ENCODE measurements at places on chromosomes 6 and 20. TPM values are rescaled to one million over a fixed set of nuclear protein-coding genes. Genes with fewer than 3 reads are reported as not detected.

DNA sequence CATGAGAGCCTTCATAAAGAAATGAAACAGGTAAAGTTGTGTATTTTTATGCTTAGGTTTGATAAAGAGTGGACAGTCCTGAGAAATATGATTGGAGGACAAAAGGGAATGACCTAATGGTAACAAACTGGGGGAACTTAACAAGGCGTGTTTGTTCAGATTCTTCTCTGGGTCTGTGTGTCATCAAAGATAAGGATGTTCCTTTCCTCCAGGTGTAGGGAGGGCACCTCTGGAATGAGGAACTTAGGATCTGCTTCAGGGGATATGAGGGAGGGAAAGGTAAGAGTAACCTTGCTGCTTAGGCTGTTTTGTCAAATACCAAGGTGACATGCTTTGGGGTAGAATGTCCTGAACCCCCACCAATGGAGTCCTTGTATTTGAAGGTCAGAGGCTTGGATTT is 291.9 kb downstream of the KCNQ5 start:
- peaks cover 22% of the 10 kb centered on the region for H3K4me1 ChIP-seq
- no peak overlapping the region for H3K27ac ChIP-seq
- H3K4me3 ChIP-seq: no peak overlapping the region
- no peak for DNase-seq

DNA sequence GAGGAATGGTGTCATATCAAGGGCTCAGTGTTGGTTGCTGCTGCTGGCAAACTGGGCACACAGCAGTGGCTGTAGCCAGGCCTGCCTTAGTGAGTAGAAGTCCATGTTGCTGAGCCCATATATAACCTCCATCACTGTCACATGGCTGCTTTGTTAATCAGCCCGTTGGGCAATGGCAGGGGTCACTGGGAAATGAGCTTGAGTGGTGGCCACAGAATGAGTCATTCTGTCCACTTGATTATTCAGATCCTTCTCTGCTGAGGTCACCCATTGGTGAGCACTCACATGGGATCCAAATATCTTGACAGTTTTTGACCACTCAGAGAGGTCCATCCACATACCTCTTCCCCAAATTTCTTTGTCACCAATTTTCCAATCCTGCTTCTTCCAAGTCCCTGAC is 898.9 kb upstream of the EYS start:
- no peak overlapping the region for H3K27ac ChIP-seq
- DNase-seq: no peak
- no peaks in the 10 kb centered on the region for H3K36me3 ChIP-seq

GRCh38 chr6:1496092-1496491 is 106.7 kb downstream of the FOXF2 start:
- DNase-seq: no peak
- no peaks in the 10 kb centered on the region for H3K4me1 ChIP-seq
- H3K27ac ChIP-seq: no peak overlapping the region
- H3K27me3 ChIP-seq: no peaks in the 10 kb centered on the region
- H3K36me3 ChIP-seq: no peaks in the 10 kb centered on the region

BEND6 gene
- 4.2 TPM for total RNA-seq

RIPPLY2 gene
- not detected for total RNA-seq

LST1 gene
- not detected for total RNA-seq

DNA sequence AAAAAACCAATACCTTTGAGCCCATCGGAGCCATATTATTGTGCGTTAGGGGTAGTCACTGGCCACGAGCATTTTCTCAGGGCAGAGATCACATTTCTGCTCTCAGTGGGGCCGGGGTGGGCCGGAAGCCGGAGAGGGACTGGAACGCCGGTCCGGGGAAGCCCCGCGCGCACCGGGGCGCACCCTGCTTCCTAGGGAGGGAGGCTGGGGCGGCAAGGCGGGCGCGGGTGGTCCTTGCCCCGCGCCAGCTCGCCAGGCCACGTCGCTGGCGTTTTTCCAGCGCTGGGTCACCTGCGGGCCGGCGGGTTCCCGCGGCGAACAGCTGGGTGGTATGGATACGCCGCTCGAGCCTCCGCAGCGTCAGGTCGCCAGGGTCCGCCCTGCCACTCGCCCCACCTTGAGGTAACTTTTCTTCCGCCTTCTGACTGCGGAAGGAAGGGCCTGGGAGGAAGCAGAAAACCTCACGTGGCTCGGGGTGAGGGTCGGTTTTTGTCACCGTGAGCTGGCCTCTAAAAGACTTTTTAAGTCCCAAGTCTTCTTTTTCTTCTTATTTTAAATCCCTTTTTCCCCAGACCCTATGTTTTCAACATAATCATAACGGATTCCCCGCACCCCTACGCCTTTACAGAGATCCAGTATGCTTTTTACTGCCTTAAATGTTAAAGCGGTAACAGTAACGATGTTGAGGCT is 2.7 kb upstream of the EEF1A1 start:
- peaks cover 34% of the 10 kb centered on the region for H3K36me3 ChIP-seq

- no peak overlapping the region for H3K4me3 ChIP-seq
- H3K36me3 ChIP-seq: no peaks in the 10 kb centered on the region
- H3K27me3 ChIP-seq: no peaks in the 10 kb centered on the region
- peak; percentile 72 for DNase-seq
- H3K27ac ChIP-seq: peak overlapping the region; percentile 57
Observed at GRCh38 chr6:132746048-132746447, 11.7 kb downstream of the VNN2 start.

UBE2V1 gene
- 99.5 TPM for total RNA-seq

DNA sequence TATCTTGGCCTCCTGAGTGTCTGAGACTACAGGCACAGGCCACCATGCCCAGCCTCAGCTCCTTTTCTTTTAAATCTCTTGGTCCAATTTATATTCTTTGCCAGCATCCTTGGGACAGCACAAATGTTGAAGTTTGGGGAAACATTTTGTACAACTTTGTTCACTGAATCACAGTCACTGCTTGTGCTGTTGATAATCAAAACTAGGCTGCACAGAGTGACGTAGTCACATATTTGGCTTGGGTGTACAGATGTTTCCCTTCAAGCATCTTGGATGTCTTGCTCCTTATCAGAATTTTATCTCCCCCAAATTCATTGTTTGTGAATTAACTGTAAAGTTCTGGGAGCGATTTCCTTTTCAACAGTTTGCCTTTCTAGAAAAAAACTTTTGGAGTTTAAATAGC is 17.9 kb downstream of the CARMIL1 start:
- no peak for DNase-seq
- peak overlapping the region; percentile 6 for H3K27ac ChIP-seq
- H3K27me3 ChIP-seq: no peaks in the 10 kb centered on the region
- no peak overlapping the region for H3K4me3 ChIP-seq
- peaks cover 7% of the 10 kb centered on the region for H3K4me1 ChIP-seq
- no peaks in the 10 kb centered on the region for H3K36me3 ChIP-seq

GRCh38 chr20:18773566-18773965 is 40.0 kb upstream of the SCP2D1 start:
- no peak for DNase-seq
- no peaks in the 10 kb centered on the region for H3K36me3 ChIP-seq
- no peaks in the 10 kb centered on the region for H3K27me3 ChIP-seq

GRCh38 chr6:124956018-124956417 is 6.2 kb upstream of the RNF217 start:
- no peak for DNase-seq
- H3K36me3 ChIP-seq: peaks cover 6% of the 10 kb centered on the region
- no peak overlapping the region for H3K27ac ChIP-seq
- H3K4me1 ChIP-seq: peaks cover 27% of the 10 kb centered on the region
- H3K27me3 ChIP-seq: no peaks in the 10 kb centered on the region
- H3K4me3 ChIP-seq: no peak overlapping the region

DNA sequence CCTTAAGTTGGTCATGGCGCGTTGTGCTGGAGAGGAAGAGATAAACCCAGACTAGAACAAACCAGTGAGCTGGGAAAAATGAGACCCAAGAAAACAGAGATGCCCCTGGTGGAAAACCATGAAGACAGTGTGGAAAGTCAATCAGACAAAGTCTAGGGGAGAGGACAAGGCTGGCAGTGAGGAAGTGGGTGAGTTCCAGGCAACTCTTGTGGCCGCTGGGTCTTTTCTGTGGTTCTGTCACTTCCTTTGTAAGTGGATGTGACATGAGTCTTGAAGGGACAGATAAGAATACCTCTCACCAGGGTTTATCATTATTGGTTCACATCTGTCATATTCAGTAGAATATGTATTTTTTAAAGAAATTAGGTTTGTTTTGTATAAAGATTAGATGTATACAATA is 738.4 kb downstream of the DHX35 start:
- no peak overlapping the region for H3K4me3 ChIP-seq
- no peaks in the 10 kb centered on the region for H3K36me3 ChIP-seq
- no peak overlapping the region for H3K27ac ChIP-seq
- no peaks in the 10 kb centered on the region for H3K27me3 ChIP-seq

GRCh38 chr6:89242574-89243330 is 25.6 kb upstream of the GABRR1 start:
- H3K4me3 ChIP-seq: no peak overlapping the region
- peaks cover 6% of the 10 kb centered on the region for H3K4me1 ChIP-seq
- DNase-seq: peak; percentile 62
- H3K36me3 ChIP-seq: peaks cover 4% of the 10 kb centered on the region

NANP gene
- total RNA-seq: 5.2 TPM

- no peak overlapping the region for H3K27ac ChIP-seq
- DNase-seq: no peak
- peaks cover 26% of the 10 kb centered on the region for H3K4me1 ChIP-seq
- no peaks in the 10 kb centered on the region for H3K36me3 ChIP-seq
- no peaks in the 10 kb centered on the region for H3K27me3 ChIP-seq
Observed at GRCh38 chr6:160428818-160429619, 80.8 kb downstream of the SLC22A3 start.

OPRL1 gene
- total RNA-seq: 0.15 TPM

ULBP1 gene
- total RNA-seq: not detected

GRCh38 chr20:56245761-56246160 is 2.8 kb upstream of the MC3R start:
- H3K36me3 ChIP-seq: no peaks in the 10 kb centered on the region
- H3K4me1 ChIP-seq: peaks cover 21% of the 10 kb centered on the region
- H3K27ac ChIP-seq: no peak overlapping the region
- peak; percentile 78 for DNase-seq

Data from MCF 10A (cell line).